H54 (cell line): ENCODE measurements at places on chromosomes 1 and 21.
A peak's percentile ranks its signal among the peaks of the same experiment; 100 is the strongest.

- no peak for DNase-seq
Observed at GRCh38 chr1:83064589-83065242, 934.2 kb downstream of the TTLL7 start.

DNA sequence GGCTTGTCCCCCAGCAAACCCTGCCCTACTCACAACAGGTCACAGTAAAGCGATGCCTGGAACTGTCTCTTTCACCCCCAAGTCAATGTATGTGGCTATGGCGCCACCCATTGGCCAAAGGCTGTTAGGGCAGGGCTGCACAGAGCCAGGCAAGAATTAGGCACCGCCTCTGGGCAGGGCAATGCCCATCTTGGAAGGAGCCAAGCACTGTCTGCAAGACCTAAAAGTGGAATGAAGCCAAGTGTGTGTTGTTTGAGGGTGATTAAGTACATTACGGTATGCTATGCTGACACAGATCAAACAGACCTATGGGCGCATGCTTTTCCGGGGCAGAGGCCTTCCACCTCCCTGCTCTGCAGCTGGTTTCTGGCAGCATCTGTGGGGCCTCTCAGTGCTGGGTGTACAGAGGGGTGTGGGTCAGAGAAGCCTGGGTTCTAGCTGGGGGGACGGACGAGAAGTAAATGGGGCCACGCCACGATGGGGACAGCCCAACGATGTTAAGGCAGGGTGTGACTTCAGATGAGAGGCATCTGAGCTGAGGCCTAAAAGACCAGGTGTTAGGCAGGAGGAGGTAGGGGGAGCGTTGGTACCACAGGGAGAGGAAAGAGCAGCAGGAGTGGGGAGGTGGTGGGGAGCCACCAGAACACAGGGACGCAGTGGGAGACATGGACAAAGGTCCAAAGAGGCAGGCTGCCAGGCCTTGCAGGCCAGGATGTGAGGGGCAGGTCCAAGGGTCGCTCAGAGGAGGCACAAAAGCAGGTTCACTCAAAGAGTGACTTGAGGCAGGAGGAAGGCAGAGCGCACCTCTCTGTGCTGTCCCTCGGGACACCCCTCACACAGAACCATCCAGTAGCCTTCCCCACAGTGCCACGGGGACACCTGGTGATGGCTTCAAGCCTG, 49.8 kb downstream of the ACOT7 start:
- peak; percentile 84 for DNase-seq

DNA sequence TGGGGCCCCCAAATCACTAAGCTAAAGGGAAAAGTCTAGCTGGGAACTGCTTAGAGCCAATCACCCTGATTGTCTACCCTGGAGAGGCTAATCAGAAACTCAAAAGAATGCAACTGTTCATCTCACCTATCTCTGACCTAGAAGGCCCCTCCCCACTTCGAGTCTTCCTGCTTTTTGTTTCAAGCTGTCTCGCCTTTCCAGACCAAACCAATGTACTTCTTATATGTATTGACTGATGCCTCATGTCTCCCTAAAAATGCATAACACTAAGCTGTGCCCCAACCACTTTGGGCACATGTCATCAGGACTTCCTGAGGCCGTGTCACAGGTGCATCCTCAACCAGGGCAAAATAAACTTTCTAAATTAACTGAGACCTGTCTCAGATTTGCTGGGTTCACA, 209.5 kb downstream of the APP start:
- no peak for DNase-seq

GRCh38 chr1:101060992-101061391, 35.4 kb upstream of the DPH5 start:
- DNase-seq, result no peak

DNA sequence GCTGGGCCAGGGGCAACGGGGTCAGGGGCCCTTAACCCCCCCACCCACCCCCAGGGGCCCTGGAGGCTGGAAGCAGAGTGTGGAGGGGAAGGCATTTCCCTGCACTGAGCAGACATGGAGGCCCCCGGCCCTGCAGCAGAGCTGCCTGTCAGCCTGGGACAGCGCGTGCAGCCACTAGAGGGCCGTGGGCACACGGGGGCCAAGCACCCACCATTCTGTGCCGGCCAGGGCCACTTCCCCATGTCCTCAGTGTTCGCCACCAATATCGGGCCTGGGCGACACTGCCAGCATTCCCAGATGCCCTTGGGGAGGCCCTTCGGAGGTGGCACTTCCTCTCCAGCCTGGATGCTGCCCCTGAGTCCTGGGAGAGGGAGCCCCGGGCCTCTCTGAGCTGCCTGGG, 23.2 kb upstream of the ARHGEF16 start:
- DNase-seq, result no peak

GRCh38 chr1:233972951-233973635, 68.6 kb downstream of the SLC35F3 start:
- DNase-seq, result no peak
